ENCODE measurements at places on chromosomes 7 and 10. TPM values are rescaled to one million over a fixed set of nuclear protein-coding genes. Genes with fewer than 3 reads are reported as not detected.

Gene PCBD1
- total RNA-seq, result 92.2 TPM

Gene FBXL13
- total RNA-seq, result 3.1 TPM

Gene DKK1
- total RNA-seq, result 4.7 TPM

Gene C10orf67
- total RNA-seq, result 0.07 TPM

Gene MYL10
- not detected for total RNA-seq

Gene GHRHR
- not detected for total RNA-seq

Gene UPK3BL2
- total RNA-seq, result 2.1 TPM

Gene GRK5
- total RNA-seq, result 3.8 TPM

Gene PTPRN2
- total RNA-seq, result 2.4 TPM

Gene SFMBT2
- 3.0 TPM for total RNA-seq

Gene AKR1E2
- total RNA-seq, result 1.9 TPM

Gene TMEM273
- total RNA-seq, result 6.3 TPM

Gene LRRTM3
- total RNA-seq, result not detected

Gene LEP
- total RNA-seq, result not detected

Gene MARVELD1
- total RNA-seq, result 37.2 TPM

Gene SMARCD3
- total RNA-seq, result 28.7 TPM

Gene PARG
- total RNA-seq, result 28.9 TPM

Gene TAS2R3
- total RNA-seq, result 0.29 TPM

Gene ELN
- total RNA-seq, result not detected

Gene RET
- total RNA-seq, result 0.27 TPM

Gene TSPAN13
- total RNA-seq, result 16.7 TPM

Gene LAMB1
- total RNA-seq, result 245 TPM

Gene CPN1
- 0.07 TPM for total RNA-seq

Gene NPY4R
- not detected for total RNA-seq

Gene COL1A2
- total RNA-seq, result 10.8 TPM

Gene PNLIPRP2
- total RNA-seq, result not detected

Gene IL6
- total RNA-seq, result 8.5 TPM

Gene NPC1L1
- total RNA-seq, result 1.5 TPM

Gene CALU
- 198 TPM for total RNA-seq

Gene BPGM
- 29.2 TPM for total RNA-seq

Gene LIPM
- not detected for total RNA-seq

Gene AKR1C4
- total RNA-seq, result not detected

Gene ASIC3
- 0.04 TPM for total RNA-seq

Gene ZNF365
- 4.7 TPM for total RNA-seq

Gene HOXA1
- 2.8 TPM for total RNA-seq

Gene PTPN20
- total RNA-seq, result 5.5 TPM

Gene PIK3CG
- total RNA-seq, result 0.50 TPM

Gene LLCFC1
- not detected for total RNA-seq

Gene EIF5AL1
- total RNA-seq, result 0.41 TPM

Gene FAM25G
- 3.2 TPM for total RNA-seq

Gene NPFFR1
- 0.04 TPM for total RNA-seq

Gene FGFR2
- 8.9 TPM for total RNA-seq
